ENCODE measurements at places on chromosomes 3 and 15. TPM values are rescaled to one million over a fixed set of nuclear protein-coding genes. Genes with fewer than 3 reads are reported as not detected.

GRCh38 chr3:66830301-66830700 is 167.8 kb upstream of the KBTBD8 start:
- DNase-seq: no peak

DNA sequence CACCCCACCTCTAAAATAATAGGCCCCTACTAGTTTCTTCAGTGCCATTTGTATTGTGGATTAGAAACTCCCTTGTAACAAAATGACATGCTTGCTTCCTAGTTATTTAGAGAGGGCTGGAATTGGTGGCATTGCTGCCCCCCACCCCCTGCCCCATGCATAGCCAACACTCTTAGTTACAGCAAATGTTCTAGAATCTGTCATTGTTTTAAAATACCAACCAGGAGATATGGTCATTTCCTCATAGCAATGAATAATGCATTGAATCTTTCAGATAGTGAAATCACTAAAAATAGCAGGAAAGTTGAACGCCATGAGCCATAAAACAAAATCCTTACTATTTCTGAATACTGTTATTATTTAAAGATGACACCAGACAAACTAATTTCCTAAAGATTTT is 292.5 kb downstream of the ARPP21 start:
- DNase-seq: no peak

- DNase-seq: no peak
Observed at GRCh38 chr3:61186030-61186429, 65.2 kb downstream of the FHIT start.

DNA sequence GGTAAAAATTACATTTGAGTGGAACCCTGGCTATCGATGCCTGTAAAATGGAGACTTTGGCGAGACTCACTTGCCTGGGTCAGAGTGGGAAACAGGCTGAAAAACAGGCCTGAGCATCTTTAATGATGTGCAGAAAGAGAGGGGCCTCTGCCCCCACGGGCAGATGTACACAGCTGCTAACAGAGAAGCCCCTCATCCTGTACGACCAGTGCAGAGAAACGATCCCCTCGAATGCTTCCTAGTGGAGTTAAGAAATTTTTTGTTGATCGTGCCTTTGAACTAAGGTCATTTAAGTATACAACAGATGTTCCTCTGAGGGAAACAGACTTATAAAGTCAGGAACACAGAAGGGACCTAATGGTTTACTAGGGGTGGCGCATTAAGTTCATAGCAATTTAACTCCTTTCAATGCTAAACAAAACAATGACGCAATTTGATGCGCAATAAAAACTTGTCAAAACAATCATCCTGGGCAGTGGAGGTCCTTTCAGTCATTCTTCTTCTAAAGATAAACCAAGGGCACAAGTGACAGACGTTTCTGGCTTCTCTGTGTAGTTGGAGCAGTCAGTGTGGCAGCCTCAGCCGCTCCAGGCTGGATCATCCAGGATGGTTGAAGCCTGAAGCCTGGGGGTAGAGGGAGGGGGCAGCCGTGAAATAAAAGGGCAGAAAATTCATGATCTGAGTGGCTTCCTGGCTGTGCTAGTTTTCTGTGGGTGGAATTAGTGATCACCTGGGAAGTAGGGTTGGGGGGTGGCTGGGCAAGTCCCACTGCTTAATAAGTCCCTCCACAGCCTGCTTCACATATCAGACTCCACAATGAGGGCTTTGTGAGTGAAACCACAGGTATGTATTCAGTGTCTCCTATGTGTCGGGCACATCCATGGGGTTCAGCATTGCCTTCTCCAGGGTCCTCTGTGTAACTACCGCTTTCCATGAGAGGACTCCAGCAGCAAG is 50.8 kb upstream of the MRPS22 start:
- no peak for DNase-seq

GRCh38 chr3:172577987-172578570 is 54.8 kb upstream of the TNFSF10 start:
- no peak for DNase-seq

- DNase-seq: no peak
Observed at GRCh38 chr3:141894524-141895176, 18.2 kb downstream of the ATP1B3 start.

DNA sequence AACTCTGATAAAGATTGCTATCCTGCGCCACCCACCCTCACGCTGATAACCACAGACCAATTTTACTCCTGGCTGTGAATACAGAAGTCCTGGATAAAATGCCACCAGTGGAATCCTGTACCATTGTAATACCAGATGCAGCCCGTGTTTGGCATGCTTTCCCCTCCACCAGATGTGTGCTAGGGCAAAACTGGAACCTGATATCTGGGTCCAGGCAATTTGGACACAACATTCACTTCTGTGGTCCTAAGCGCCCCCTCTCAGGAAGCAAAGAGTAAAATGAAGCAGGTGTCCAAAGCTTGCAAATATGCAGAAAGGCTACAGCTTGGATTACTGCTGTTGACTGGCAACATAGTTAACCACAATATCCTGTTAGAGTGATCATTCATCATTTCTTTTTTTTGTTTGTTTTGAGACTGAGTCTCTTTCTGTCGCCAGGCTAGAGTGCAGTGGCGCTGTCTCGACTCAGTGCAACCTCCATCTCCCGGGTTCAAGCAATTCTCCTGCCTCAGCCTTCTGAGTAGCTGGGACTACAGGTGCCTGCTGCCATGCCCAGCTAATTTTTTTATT is 32.8 kb downstream of the LOXL1 start:
- DNase-seq: no peak

DNA sequence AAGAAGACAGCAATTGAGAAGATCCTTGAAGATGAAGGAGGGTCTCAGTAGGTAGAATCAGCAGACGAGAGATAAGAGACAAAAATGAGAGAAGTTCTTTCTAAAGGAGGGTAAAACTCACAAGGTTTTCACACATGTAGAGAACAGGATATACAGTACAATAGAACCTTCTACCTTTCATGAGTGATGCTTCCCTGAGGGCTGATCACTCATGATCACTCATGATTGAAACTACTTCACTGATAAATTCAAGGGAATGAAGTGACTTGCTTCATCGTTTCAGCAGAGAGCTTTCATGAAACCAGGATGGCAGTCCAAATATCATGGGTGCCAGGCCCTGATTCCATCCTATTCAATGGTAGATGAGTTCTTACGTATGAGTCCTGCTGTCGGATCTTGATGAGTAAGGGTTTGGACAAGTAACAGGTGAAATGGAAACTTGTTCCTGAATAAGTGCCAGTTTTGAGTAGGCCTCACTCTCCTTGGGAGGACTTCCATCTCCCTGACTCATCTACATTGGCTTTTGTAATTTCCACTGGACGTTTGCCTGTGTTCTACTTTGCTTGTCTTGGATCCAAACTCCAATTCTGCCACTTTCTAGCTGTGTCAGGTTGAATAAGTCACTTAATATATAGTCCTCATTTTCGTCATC is 9.6 kb upstream of the CLDN16 start:
- no peak for DNase-seq

GRCh38 chr3:179026636-179027035 is 45.0 kb downstream of the ZMAT3 start:
- DNase-seq: no peak

DNA sequence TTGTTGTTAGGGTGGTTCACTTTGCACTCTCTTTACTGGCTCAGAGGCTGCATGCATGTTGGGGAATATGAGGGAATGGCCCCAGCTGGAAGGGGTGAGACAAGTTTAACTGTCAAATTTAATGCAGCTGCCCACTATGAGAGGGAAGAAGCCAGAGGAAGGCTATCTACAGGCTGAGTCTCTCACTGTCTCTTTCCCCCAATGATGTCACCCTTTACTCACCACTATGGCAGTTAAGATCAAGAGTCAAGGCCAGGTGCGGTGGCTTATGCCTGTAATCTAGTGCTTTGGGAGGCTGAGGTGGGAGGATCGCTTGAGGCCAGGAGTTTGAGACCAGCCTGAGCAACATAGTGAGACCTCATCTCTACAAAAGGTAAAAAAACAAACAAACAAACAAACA is 12.2 kb upstream of the RBMS3 start:
- no peak for DNase-seq

OXTR gene
- total RNA-seq: 0.20 TPM

SRGAP3 gene
- total RNA-seq: 6.4 TPM

PLSCR5 gene
- not detected for total RNA-seq

MME gene
- 3.9 TPM for total RNA-seq

ISLR2 gene
- 2.2 TPM for total RNA-seq

GLDN gene
- 10.8 TPM for total RNA-seq

BRK1 gene
- 96.2 TPM for total RNA-seq

Data from left ventricle myocardium superior (tissue), 1 donor.